ENCODE measurements at places on chromosomes 2 and 18.
A peak's percentile ranks its signal among the peaks of the same experiment; 100 is the strongest.

- DNase-seq: peak; percentile 39
These were observed 1.3 kb upstream of the AKAIN1 start for GRCh38 chr18:5198311-5198710.

DNA sequence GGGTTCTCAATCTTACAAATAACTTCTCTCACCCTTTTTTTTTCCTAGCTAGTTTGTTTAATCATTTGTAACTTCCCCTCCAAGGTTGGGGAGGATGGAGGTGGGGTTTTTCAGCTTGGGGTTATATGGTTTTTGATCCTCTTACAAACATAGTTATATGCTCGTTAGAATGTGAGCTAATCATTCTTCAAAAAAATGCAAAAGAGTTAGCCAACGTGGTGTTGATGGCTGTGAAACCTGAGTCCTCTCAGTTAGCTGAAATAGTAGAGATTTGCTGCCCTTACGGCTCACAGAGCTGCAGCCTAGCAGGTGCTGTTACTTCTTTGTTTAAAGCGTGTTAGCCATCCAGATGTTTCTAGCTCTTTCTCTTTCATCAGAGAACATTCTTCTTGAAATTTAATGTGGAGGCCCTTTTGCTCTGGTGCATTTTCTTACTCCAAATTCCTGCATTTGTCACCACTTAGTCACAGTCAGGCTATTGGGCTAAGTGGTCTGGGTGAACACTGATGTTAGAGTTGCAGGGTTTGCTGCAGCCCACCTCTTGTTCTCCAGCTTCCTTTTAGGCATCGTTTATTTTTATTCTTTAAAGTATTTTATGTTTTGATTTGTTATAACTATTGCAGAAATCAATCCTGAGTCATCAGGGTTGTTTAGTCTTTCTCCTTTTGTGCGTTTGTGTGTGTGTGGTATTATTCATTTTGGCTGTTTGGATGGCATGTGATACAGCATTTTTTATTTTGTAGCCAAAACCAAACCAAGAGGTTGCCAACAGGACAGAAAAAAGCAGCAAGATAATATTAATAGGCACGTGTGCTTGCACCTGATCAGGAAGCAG lies 41.1 kb downstream of the LIMS1 start:
- DNase-seq: no peak

GRCh38 chr18:8142932-8143331 lies 466.3 kb upstream of the RAB12 start:
- no peak for DNase-seq

GRCh38 chr2:102764083-102764482 lies 2.3 kb downstream of the TMEM182 start:
- no peak for DNase-seq

- DNase-seq: no peak
These were observed 74.2 kb downstream of the GLI2 start for GRCh38 chr2:120809609-120810440.

DNA sequence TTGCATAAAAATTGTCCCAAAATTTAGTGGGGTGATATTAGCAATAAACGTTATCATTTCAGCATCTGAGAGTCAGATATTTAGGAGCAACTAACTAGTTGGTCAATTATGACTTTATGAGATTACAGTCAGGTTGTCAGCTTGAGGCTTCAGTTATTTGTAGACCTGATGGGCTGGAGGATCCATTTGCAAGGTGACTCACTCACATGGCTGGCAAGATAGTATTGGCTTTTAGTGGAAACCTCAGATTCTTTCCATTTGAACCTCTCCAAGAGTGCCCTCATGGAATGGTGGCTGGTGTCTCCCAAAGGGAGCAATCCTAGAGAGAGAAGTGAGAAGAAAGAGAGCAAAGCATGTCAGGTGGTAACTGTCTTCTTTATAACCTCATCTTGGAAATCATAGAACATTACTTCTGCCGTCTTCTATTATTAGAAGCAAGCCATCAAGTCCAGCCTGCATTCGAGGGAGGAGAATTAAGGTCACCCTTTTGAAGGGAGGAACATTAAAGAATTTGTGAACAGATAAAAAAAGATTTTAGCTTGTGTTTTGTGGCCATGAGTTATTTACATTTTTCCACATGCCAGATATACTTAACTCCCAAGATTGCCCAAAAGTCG lies 92.5 kb downstream of the HAUS1 start:
- no peak for DNase-seq

GRCh38 chr18:69402533-69402989 lies 1.9 kb downstream of the DOK6 start:
- no peak for DNase-seq

- DNase-seq: no peak
These were observed 830.1 kb upstream of the TMEFF2 start for GRCh38 chr2:193024791-193025190.

- DNase-seq: no peak
These were observed 5.3 kb upstream of the LHCGR start for GRCh38 chr2:48760826-48761225.

GRCh38 chr2:1132328-1132969 lies 181.8 kb downstream of the SNTG2 start:
- peak; percentile 33 for DNase-seq

GRCh38 chr2:227477291-227477690 lies 5.3 kb downstream of the AGFG1 start:
- no peak for DNase-seq

All from NCI-H524 treated with DMSO at 0.1 percent for 48 hours (cell line).